ENCODE measurements at places on chromosomes 2 and 18.
A peak's percentile ranks its signal among the peaks of the same experiment; 100 is the strongest.

DNA sequence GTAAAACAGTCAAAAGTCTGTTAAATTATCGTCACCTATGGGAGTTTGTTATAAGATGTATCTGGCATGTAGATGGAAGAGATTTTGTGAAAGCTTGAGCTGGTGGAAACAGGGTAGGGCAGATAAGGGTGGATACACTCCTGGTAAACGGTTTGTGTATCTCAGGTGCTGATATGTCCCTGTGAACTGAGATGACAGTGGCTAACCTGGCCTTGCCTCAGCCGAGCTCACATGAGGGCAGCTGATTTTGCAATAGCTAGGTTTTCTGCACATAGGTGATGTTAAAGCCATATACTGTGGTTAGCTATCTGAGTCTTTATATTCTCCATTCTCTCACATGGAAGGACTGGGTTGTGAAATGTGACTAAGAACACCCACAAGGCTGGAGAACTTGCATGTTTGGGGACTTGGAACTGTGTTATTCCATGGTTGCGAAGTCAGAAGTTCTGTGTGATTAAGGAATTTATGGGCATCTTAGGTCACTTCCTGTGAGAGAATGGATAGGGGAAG lies 205.1 kb downstream of the TPGS2 start:
- DNase-seq = no peak

DNA sequence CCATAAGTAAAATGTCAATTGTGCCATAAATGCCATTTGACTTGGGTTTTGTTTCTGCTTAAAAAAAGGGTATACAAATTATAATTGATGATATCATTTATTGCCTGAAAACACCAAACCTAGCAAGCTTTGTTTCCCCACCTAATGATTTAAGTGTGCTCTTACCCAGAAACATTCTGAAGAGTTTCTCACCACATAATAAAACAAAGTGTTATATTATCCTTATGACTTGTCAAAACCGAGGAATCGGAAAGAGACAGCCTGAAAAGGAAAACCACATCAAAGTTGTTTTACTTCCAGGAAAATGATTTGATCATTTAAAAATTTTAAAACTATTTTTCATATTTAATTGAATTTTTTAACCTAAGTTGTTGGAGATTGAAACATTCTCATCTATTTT lies 170.5 kb upstream of the SLC39A10 start:
- peak; percentile 54 for DNase-seq

GRCh38 chr2:28142386-28142785 lies 250.3 kb upstream of the FOSL2 start:
- DNase-seq = no peak

DNA sequence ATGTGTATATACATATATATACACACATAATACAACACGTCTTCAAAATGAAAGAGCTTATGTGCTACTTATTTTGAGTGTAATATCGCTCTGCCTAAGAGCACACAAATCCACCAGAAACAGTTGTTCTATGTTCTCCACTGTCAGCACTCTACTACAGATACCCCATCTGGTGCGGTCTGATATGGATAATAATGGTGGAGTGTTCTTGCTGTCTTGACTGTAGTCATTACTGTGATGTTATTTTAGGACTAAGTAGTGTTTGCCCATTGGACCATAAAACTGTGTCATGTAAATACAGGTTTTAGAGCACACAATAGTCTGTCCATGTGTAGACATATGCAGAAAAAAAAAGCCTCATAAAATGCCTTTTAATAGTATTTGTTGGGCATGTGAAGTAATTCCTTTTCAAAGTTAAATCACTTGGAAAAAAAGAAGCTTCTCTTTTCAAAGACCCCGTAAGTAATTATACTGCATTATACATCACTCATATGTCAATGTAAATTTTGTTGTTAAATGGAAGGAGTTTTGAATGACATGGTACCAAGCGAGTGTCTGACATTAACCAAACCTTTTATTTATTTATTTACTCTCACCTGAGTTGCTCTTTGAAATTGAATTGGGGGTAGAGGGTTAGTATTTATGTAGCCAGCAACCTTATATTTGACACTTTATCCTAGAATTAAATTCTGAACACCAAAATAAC lies 1249.2 kb upstream of the ZEB2 start:
- DNase-seq = no peak

DNA sequence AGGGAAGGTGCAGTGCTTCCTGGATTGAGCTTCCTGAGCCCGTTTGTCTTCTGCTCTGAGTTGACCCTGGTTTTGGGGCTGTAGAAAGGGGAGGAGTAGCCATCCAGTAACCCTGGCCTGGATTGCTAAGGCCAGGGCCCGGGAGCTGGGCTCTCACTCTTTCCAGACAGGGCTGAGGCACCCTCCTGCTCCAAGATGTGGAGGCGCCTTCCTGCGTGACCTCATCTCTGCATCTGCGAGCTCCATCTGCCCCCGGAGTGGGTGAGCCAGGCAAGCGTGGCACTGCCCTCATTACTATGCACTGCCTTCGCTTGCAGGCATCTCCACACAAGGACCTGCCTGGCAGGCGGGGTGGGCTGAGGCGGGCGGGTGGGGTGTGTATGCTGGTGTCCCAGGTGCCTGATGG lies 58.0 kb downstream of the RAB31 start:
- DNase-seq = peak; percentile 52

DNA sequence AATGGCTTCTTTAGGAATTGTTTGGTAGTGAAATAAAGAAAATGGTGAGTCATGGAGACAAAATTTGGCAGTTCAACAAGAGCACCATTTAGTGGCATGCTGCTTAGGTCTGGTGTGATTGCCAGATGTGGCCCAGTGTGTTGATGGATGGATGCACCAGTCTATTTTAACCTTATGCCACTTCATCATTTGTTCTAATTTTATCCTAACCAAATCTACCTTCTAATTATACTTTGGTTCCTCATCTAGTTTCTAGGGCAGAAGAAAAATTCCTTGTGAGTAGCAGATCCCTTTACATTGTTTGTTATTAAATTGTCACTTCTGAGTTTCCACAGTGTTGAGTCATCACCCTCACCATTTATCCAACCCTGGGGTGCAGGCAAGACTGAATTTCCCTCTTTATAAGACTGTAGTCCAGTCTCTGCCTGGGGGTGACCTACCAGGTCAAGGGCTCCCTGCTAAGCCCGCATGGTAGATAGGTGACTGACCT lies 32.5 kb downstream of the NABP1 start:
- no peak for DNase-seq

DNA sequence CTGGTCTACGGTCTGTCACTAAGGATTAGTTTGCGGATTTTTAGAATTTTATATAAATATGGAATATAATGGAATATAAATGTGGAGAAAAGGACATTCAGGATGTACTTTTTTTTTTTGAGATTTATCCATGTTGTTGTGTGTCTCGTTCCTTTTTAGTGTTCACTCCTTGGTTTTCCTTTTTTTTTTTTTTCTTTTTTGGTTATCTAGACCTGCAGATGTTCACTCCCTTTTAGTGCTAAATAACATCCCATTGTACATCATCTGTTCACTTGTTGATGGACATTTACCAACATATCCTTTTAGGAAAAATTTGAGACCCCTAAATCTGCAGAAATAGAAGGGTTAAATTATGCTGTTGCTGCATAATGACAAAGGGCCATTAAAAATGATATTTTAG lies 25.5 kb upstream of the RPL37A start:
- no peak for DNase-seq

- DNase-seq = no peak
These were observed 65.0 kb downstream of the EPB41L5 start for GRCh38 chr2:120077896-120078295.

- DNase-seq = no peak
These were observed 816.2 kb downstream of the BCL11A start for GRCh38 chr2:59737299-59737698.

DNA sequence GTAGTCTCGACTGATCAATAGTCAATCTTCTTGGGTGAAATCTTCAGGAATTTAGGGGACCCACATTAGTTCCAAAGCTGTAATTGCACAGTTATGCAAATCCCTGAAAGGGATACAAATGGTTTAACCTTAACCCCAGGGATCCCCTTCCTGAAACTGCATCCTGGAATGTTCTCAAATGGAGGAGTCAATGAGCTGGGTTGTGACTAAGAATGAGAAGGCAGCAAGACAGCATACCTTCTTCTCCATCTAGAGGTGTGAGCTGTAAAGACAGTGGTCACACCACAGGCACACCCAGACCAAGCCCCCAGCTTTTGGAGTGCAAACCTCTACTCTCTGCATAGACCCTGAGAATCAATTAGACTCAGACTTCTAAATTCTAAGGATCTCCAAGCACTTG lies 164.7 kb upstream of the MEIS1 start:
- no peak for DNase-seq

DNA sequence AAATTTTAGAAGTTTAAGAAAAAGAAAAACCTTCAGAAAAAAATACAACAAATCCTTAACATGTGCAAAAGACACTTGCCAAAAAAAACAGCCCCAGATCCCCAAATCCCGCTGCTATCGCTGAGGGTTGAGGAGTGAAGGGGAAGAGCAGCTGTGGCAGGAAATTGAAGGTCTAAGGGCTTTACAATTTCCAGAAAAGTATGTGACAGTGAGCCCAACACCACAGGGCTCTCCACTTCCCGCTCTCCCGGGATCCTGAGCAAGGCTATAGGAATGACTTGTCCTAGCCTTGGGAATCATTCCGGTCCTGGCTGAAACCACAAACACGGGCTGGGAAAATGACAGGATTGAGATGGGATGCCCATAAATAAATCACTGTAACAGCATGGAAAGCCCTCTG lies 191.4 kb downstream of the TMEM163 start:
- no peak for DNase-seq

DNA sequence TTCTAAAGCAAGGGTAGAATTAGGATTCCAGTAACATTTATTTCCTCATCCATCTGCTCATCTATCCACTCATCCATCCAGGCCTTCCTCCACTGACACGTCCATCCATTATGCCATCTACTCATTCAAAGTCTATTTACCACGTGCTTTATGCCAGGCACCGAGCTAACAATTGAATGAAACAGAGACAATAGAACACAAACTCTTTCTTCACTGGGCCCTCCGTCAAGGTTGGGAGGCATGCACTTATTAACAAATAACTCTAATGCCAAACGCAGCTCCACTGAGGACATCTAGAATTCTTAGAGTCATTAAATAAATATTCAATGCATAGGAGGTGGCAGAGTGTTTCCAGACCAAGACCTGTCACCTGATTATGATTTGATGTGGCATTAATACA lies 262.7 kb downstream of the CYRIA start:
- no peak for DNase-seq

DNA sequence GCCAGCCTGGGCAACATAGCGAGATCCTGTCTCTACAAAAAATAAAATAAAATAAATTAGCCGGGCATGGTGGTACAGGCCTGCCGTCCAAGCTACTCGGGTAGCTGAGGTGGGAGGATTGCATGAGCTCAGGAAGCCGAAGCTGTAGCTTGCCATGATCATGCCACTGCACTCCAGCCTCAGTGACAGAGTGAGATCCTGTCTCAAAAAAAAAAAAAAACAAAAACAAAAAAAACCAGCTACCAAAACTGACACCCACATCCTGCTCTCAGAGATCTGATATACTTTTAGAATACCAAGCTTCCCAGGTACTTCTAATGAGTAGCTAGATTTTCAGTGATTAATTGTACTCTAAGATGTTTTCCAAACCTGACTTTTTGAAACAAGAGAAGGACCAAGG lies 74.0 kb downstream of the TTC27 start:
- no peak for DNase-seq

GRCh38 chr2:100755441-100755840 lies 64.5 kb upstream of the NPAS2 start:
- no peak for DNase-seq

GRCh38 chr18:24126155-24126961 lies 12.5 kb upstream of the CABYR start:
- no peak for DNase-seq

- DNase-seq = no peak
These were observed 1604.4 kb upstream of the ACVR2A start for GRCh38 chr2:146240391-146240790.

DNA sequence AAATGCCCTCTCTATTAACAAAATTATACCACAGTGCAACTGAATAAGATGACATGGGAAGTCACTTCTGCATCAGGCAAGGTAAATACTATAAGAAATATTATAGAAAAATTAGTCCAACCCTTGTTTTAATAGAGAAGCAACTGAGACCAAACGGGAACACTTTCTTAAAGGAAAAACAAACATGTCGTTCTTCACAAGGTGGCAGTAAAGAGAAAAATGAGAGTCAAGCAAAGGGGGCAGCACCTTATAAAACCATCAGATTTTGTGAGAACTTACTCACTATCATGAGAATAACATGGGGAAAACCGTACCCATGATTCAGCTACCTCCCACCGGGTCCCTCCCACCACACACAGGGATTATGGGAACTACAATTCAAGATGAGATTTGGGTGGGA lies 481.7 kb upstream of the CRIM1 start:
- peak; percentile 14 for DNase-seq

- no peak for DNase-seq
These were observed 1.5 kb downstream of the RHOB start for GRCh38 chr2:20448246-20448976.

All from Kasumi-1 (cell line).